ENCODE measurements at places on chromosomes 5 and 9.

DNA sequence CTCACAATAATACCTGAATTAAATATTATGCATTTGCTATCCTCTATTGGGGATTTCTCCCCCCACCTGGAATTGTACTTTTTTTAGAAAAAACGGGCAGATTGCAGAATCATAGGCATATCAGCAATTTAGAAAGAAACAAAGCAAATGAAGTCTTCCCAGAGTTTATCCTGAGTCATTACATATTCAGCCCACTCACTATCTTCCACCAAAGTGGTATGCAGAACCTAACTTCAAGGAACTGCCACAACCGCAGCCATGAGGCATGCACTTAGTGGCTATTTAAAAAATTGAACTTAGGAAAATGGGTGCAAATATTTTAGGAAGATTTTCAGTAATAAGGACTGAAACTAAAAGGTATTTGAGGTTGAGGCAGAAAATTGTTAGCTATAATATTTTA is 48.6 kb downstream of the UBAP1 start:
- no peak for DNase-seq

DNA sequence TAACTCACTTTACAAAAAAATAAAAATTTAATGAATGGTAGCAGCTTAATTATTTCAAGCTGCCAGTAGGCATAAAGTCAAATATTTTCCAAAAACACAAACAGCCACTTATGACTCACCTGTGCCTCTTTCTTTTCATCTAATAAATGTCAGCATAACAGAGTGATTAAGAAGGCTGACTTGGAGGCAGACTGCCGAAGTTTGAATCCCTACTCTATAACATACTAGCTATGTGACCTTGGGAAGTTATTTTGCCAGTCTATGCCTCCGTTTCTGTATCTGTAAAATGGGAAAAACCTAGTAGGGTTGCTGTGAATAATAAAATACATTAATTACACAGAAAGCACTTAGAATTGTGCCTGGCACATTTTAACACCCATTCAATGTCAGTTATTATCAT is 33.8 kb downstream of the FANCC start:
- DNase-seq: no peak

DNA sequence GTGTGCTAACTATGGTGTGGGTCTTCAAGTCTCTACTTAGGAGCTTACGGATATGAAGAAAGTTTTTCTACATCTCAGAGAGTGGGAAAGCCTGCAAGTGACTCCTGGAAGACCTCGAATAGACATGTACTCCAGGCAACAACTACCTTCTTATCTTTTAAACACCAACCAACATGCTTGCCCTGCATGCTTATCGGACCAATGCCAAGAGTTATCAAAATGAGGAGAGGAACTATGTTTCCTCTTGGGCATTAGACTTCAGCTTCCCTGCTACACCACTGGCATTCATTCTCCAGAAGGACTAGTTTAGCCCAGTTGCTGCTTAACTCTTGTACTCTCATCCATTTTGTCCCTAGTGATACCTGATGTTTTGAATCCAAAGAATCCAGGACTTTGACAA is 74.7 kb upstream of the MAN2A1 start:
- DNase-seq: no peak

- DNase-seq: no peak
These were observed 791 bp upstream of the GPR150 start for GRCh38 chr5:95619096-95619495.

- no peak for DNase-seq
These were observed 443.1 kb downstream of the ZNF608 start for GRCh38 chr5:124303366-124303765.

DNA sequence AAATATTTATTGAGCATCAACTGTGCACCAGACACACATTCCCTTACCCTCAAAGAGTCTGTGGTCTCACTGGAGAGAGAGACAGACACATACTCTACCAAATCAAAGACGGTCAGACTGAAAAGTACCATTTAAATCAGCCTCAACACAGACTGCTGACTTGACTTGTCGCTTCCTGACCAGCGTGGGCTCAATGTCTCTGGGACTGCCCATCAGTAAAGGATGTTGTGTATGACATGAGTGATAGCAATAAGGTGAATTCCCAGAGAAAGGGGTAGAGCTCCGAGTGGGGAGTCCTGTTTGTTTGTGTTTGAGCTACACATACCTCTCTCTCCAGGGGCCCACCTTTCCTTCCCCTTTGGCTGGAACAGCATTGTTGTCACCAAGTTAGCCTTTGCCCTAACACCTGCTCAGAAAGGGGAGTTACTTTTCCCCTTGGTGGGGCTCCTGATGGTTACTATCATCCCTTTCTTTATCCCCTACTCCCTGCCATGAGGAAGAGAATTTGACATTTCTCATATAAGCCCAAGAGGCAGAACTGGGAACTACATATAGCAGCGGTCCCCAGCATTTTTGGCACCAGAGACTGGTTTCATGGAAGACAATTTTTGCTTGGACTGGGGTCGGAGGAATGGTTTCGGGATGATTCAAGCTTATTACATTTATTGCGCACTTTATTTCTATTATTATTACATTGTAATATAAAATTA is 33.9 kb downstream of the NR4A3 start:
- DNase-seq: no peak

- no peak for DNase-seq
These were observed 51.8 kb downstream of the ATG10 start for GRCh38 chr5:82023644-82024043.

GRCh38 chr9:126532019-126532462 is 81.7 kb upstream of the LMX1B start:
- no peak for DNase-seq

GRCh38 chr5:107894361-107894760 is 223.6 kb upstream of the EFNA5 start:
- DNase-seq: no peak
